ENCODE measurements at places on chromosomes 11 and 22. TPM values are rescaled to one million over a fixed set of nuclear protein-coding genes. Genes with fewer than 3 reads are reported as not detected.

IGSF9B gene
- total RNA-seq, result 0.15 TPM

SHANK2 gene
- not detected for total RNA-seq

TMPRSS6 gene
- not detected for total RNA-seq

BIK gene
- total RNA-seq, result not detected

PRAME gene
- total RNA-seq, result not detected

CHRM1 gene
- total RNA-seq, result not detected

MN1 gene
- 1.7 TPM for total RNA-seq

BACE1 gene
- total RNA-seq, result 28.8 TPM

DDTL gene
- not detected for total RNA-seq

DNAJB13 gene
- total RNA-seq, result not detected

CCDC87 gene
- 0.28 TPM for total RNA-seq

SLC35F2 gene
- total RNA-seq, result 59.7 TPM

KCNK7 gene
- 1.3 TPM for total RNA-seq

ADM2 gene
- 0.69 TPM for total RNA-seq

RBMXL2 gene
- 0.51 TPM for total RNA-seq

CYP2D6 gene
- 0.97 TPM for total RNA-seq

RAB38 gene
- total RNA-seq, result 2.1 TPM

OR8K3 gene
- total RNA-seq, result not detected
